ENCODE measurements at places on chromosomes 2 and 18.

- no peak for DNase-seq
Measured at GRCh38 chr18:434410-434809, 66.1 kb downstream of the COLEC12 start.

- no peak for DNase-seq
Measured at GRCh38 chr2:152864601-152865149, 146.3 kb downstream of the ARL6IP6 start.

GRCh38 chr2:112168422-112169124 lies 30.4 kb downstream of the FBLN7 start:
- no peak for DNase-seq

- DNase-seq: no peak
Measured at GRCh38 chr18:79916546-79917168, 34.8 kb downstream of the SLC66A2 start.

DNA sequence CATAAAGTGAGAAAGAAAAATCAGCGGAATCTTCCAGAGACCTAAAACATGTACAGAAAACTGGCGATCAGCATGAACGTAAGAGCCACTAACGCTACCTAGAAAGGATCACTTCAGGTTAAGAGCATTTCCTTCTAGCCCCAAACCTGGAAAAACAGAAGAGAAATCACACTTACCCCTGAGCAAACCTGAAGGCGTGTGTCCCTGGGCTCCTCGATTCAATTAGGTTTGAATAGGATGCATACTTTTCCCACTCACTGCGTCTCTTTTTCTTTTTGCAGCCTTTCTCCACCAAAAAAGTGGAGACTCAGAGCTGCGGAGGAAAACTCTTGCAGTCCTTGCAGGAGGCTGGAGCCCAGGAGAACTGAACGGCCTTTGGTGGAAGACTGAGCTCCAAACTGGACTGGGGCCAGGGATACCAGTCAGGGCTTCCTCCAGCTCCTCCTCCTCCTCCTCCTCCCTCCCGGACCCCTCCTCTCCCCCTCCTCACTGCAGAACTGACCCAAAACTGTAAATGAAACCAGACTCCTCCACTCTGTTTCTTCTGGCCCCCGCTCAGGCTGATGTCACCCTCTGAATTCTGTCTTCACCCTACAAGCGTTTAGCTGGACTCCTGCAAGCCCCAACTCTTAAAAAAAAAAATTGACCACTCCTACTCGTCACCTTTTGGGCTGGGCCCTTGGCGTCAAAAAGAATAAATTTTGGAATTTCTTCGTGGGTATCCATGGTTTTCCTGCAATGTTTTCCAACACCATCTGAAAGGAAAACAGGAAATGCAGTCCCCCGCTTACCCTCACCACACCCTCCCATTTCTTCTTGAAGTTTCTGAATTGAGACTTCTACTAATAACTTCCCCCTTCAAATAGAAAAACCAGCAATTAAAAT lies at the start of gene COL6A3:
COL6A3 (minus strand) TSS at position 388 of the 885 bp plus-strand sequence. CDS start 17,347 bp downstream, outside the sequence.
- no peak for DNase-seq

- DNase-seq: no peak
Measured at GRCh38 chr2:37683921-37684780, 12.7 kb upstream of the CDC42EP3 start.
